ENCODE measurements at places on chromosomes 1 and 21.

DNA sequence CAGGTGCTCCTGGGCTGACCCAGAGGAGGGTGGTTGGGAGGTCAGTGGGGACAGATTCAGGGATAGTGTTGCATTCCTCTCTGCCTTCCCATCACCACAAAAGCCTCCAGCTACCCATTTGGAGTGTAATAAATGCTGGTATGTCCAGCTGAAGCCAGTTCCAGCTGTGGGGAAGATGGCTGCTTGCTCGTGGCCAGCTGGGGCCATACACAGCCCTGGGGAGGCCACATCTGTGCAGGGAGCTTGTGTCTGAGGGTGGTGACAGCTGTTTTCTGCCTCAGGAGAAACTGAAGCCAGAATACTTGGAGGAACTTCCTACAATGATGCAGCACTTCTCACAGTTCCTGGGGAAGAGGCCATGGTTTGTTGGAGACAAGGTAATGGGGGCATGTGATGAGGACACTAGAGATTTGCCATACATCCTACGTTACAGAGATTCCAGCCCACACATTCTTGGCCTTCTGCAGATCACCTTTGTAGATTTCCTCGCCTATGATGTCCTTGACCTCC is 2.7 kb downstream of the GSTM4 start:
- DNase-seq, result no peak

GRCh38 chr1:185539277-185539943 is 194.8 kb upstream of the HMCN1 start:
- no peak for DNase-seq

DNA sequence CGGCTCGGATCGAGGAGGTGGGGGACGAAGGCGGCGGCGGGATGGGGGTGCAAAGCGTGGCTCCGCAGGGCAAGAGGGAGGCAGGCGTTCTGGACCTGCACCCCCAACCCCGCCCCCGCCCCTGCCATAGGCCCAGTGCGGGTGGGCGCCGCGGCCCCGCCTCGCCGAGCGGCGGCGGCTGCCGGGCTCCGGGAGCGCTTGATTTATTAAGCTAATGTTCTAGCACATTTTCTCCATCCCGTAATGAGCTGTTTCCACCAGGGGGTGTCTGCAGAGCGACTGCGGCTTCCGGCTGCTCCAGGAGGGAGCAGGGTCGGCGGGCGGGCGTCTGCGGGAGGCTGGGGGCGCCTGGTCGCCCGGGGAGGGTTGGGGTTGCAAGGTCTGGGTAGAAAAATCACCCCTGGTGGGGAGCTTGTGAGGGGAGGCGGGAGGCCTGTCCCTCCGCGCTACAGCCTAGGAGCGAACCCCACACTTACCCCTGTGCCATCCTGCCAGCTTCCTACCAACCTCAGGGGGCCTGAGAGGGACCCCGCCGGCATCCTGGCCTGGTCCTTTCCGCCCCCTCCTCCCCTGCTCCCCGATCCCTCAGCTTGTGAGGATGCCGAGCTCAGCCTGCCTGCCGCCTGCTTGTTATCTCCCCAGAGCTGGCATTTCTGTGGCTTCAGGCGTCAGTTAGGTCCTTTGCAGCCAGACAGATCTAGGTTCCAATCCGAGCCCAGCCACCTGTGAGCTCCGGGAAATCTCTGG is 48.5 kb upstream of the ACOT11 start:
- no peak for DNase-seq

DNA sequence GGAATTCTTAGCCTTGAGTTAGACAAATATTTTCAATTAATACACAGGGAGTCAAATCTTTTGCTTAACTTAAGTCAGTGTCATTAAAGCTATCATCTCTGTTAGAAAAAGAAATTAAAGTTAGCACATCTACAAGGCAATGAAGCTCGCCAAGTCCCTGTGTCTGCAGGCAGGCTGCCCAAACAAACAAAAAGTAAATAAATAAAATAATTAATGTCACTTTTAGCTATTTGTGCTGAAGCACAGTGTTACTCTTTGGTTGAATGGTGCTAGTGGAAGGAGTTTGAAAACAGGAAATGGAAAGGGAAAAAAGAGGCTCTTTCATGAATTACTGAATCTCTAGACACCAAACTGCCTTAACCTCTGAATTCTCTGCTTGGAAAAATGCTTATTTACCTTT is 37.1 kb upstream of the COL11A1 start:
- no peak for DNase-seq

GRCh38 chr1:107545056-107545577 is 404.3 kb downstream of the NTNG1 start:
- DNase-seq, result no peak

DNA sequence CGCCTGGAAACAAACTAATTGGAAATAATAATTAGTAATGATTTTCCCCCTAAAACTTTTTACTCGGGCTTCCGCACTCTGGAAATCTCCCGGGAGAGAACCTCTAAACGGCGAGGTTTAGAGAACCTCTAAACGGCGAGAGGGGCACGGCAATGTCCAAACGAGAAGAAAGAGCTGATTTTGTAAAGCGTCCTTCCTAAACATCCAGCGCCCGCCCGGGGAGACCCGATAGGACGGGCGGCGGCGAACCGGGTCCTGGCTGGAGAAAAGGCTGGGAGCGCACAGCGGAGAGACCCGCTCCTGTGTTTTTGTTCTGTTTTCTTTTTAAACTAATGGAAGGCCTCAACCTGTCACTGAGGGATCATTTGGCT is 1.6 kb downstream of the PAX7 start:
- DNase-seq, result no peak

All from AG04450 (cell line).